ENCODE measurements at places on chromosomes 5 and 9.

GRCh38 chr9:38638881-38639576 is 18.6 kb upstream of the ANKRD18A start:
- DNase-seq, result no peak

DNA sequence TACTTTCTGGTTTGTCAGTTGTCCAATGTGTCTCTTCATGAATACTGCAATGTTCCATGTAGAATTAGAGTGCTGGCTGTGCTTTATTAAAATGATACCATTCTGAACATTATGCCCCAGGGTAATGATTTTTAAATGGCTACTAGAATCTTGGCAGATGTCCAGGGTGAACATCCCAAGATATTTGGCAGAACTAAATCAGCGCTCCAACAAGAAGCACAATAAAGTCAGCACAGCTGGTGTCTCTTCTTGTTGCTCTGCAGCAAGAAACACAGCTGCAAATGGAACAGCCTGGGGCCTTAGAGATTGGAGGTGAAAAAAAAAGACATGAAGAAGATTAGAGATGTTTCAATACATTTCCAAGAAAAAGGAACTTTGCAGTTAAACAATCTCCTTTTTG is 248.3 kb downstream of the CDH18 start:
- DNase-seq, result no peak

- DNase-seq, result no peak
These were observed 57.1 kb downstream of the RAB3C start for GRCh38 chr5:58640011-58640410.

DNA sequence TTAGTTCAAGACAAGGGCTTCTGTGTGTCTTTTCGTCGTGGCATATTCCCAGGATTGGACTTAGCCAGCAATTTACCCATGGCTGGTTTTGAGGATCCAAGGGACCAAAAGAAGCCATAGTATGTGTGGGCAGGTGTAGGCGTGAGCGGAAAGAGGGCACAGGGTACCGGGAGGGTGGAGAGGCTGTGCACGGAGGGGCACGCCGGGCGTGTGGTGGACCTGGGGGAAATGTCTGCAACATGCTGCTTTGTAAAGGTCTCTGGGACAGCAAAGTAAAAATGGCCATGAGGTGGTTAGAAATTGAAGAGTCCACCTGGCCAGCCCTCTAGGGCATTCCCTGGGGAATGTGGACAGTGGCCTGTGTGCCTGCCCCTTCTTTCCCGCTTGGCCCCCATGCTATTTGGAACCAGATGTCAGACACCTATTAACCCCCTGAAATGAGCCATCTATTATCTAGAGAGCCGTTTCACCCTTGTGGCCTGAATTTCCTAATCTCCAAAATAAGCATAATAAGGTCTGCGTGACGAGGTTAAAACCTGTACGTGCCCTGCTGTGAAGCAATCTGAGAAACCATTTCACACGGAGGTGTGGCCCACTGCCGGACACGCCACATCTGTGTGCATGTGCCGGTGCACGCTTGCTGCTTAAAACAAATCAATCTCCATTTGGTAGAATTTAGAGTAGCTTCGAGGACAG is 5.1 kb downstream of the FLT4 start:
- no peak for DNase-seq

- no peak for DNase-seq
These were observed 330.7 kb upstream of the ADAMTSL1 start for GRCh38 chr9:18143073-18143745.

- no peak for DNase-seq
These were observed 610.9 kb downstream of the CHSY3 start for GRCh38 chr5:130514984-130515690.

GRCh38 chr5:33184367-33184766 is 256.4 kb upstream of the TARS1 start:
- DNase-seq, result no peak

GRCh38 chr5:169812786-169813185 is 167.5 kb downstream of the INSYN2B start:
- no peak for DNase-seq

DNA sequence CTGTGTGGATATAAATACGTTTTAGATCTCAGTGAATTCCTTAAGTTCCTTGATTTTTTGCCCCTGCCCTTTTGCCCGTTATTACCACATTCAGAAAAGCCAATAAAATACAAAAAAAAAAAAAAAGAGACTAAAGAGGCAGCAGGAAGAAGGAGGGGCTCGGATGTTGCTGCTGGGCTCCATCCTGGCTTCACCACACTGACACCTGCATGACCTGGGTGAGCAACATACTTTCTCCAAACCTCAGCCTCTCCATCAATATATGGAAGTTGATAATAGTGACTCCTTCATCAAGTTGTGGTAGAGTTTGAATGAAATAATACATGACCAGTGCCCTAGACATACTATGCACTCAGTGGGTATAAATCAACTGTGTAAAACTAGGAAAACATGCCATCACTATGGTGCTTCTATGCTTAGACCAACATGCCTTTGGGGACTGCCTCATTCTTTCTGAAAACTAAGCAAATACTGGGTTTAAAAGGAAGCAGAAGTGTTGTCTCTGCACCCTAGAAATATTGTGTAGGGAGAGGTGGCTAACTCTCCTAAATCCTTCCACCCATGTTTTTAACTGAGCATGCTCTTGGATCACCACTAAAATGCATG is 243.0 kb downstream of the PIK3R1 start:
- DNase-seq, result no peak

GRCh38 chr5:80318212-80318611 is 1.6 kb upstream of the SPZ1 start:
- DNase-seq, result no peak

DNA sequence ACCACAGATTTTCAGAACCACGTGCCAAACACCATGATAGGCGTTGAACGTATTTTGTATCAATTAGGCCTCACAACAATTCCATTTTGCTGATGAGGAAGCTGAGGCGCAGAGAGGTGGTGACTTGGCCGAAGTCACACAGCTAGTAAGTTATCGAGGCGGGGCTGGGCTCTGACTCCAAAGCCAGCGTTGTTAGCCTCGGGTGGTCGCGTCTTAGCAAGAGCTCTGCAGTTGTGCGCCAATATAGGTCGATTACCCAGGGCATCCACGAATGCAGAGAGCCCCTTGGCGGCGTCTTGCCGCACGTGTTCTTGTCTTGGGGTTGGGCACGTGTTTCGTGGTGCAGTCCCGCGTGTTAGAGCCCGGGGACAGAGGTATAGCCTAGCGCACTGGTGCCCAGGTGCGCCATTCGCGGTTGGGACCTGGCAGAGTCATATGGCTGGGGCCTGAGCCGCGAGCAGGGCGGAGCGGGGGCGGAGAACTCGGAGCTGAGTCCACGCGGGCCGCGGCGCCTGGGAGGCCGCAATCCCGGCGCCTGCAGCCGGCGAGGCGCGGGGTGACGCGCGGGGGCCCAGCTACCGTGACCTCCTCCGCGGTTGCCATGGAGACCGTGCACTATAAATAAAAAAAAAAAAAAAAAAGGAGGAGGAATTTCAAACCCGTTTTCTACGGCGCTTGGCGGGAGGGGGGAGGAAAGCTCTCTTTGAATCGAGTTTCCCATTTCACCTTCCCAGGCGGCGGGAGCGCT is 62.3 kb downstream of the CXXC5 start:
- peak; percentile 82 for DNase-seq

GRCh38 chr5:145101246-145101645 is 733.9 kb downstream of the PRELID2 start:
- no peak for DNase-seq

DNA sequence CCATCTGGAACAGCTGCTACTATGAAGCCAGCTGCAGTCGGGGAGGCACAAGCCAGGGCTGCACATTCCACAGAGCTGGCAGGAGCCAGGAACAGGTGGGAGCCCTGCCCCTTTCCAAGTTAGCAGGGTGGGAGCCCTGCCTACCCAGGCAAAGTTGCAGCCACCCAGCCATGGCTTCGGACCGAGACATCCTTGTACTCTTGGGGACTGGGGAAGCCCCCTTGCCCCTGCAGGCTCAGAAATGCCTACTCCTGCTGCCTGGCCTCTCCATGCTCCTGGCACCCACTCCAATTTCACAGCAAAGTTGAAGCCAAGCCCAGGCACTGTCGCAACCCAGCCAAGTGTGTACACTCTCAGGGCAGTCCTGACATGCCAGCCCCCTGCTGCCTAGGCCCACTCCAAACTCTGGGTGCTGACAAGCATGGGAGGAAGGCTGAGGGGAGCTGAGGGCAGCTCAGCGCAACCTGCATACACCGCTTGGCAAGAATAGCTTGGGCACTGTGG is 165.1 kb downstream of the RNF180 start:
- no peak for DNase-seq

- no peak for DNase-seq
These were observed 96.9 kb downstream of the MED27 start for GRCh38 chr9:131982671-131983239.

- no peak for DNase-seq
These were observed 62.1 kb downstream of the PCSK1 start for GRCh38 chr5:96370976-96371375.

- peak; percentile 71 for DNase-seq
These were observed 9.5 kb downstream of the MTRR start for GRCh38 chr5:7878381-7878873.

GRCh38 chr9:127683723-127684122 is 23.1 kb upstream of the CFAP157 start:
- no peak for DNase-seq

GRCh38 chr5:154485850-154486426 is 7.9 kb upstream of the HAND1 start:
- DNase-seq, result no peak

- DNase-seq, result peak; percentile 92
These were observed at the start of gene MGAT4B for GRCh38 chr5:179806250-179807048. MGAT4B (minus strand) TSS chr5:179806866; CDS start chr5:179806583, 283 bp downstream.

GRCh38 chr5:151885138-151885908 is 39.3 kb downstream of the GLRA1 start:
- DNase-seq, result no peak

GRCh38 chr5:107739661-107740060 is 68.9 kb upstream of the EFNA5 start:
- no peak for DNase-seq

- DNase-seq, result no peak
These were observed 44.9 kb upstream of the MTMR12 start for GRCh38 chr5:32357658-32358057.

GRCh38 chr5:42591015-42591414 is 165.6 kb upstream of the CCDC152 start:
- no peak for DNase-seq

GRCh38 chr9:99261923-99262322 is 39.8 kb downstream of the SEC61B start:
- DNase-seq, result no peak

DNA sequence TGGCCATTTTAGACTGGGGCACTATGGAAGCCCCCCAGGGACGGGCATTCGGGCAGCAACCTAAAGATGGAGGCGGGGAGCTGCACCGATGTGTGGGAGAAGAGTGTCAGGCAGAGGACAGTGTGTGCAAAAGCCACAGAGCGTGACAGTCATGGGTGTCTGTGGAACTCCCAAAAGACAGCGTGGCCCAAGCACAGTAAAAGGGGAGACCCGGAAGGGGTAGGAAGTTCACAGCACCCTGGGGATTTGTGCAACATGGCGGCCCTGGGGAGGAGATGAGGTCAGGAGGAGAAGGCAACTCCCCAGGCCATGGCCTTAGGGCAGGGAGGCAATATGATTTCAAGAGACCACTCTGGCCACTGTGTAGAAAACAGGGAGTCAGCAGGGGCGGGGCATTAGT is 38.9 kb upstream of the FGF1 start:
- no peak for DNase-seq

DNA sequence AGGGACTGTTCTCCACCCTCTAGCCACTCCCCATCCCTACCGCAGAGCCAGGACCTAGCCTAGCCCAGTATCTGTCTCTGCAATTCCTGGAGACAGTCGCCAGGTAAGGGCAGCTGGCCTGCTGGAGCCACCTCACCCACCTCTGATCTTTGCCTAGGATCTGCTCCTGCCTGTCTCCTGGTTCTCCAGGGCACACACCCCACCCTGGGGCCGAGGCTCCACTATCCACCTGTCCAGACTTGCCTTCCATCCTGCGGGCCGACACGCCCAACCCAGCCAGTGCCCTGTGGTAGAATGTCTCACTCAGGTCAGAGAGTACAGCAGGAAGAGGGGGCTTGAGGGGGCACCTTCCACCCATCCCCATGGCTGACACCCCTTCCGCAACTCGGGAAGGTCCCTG is 15.7 kb upstream of the AQP7 start:
- no peak for DNase-seq

DNA sequence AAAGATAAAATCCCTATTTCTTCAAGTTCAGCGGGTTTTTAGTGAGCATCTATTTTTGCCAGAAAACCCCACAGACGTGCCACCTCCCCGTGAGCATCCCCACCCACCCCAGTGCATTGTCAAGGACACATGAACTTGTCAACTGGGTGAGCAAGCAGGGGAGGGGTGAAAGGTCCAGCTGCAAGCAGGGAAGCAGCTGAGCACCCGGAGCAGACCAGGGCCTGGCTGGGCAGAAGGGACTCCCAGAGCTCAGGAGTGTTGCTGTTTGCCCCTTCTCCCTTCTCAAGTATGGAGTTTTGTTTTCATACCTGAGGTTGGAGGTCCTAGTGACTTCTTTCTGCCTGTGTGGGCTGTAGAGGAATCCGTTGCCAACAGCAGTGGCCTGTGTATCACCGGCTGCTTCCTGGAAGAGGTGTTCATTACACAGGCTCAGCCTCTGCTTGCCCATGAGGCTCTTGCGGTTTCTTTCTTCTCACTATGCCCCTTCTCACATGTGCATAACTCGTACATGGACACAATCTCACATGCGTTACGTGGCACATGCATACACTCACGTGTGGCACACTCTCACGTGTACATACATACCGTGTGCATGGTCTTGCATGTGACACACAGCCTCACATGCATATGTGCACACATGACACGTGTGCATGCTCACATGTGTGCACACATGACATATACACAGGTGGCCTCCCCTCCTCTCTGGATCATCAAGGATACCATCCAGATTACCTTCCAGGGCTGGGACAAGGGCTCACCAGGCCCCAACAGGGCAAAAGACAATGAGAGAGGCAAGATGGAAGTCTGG is 126.7 kb downstream of the MVB12B start:
- DNase-seq, result no peak

DNA sequence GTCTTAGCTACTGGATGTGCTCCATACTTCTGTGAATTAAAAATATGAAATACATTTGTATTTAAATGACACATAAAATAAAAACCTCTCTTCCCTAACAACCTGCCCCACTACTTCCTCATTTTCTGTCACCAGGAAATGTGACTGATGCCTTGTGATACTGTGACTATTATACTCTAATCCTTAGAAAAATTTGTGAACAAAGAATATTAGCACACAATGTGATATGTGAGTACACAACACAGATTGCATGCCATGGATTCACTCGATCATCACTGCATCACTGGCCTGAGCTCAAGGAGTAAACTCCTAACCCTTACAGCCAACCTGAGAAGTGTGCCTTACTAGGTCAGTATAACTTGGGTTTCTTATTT is 281.0 kb downstream of the EFNA5 start:
- no peak for DNase-seq

- no peak for DNase-seq
These were observed 18.4 kb downstream of the URM1 start for GRCh38 chr9:128389395-128390149.
